ENCODE measurements at places on chromosomes 12 and 14. TPM values are rescaled to one million over a fixed set of nuclear protein-coding genes. Genes with fewer than 3 reads are reported as not detected.

- H3K36me3 ChIP-seq: no peaks in the 10 kb centered on the region
- H3K4me3 ChIP-seq: no peak overlapping the region
- no peaks in the 10 kb centered on the region for H3K27me3 ChIP-seq
- DNase-seq: no peak
- no peak overlapping the region for H3K27ac ChIP-seq
Measured at GRCh38 chr14:89641495-89642175, 224.6 kb upstream of the FOXN3 start.

DNA sequence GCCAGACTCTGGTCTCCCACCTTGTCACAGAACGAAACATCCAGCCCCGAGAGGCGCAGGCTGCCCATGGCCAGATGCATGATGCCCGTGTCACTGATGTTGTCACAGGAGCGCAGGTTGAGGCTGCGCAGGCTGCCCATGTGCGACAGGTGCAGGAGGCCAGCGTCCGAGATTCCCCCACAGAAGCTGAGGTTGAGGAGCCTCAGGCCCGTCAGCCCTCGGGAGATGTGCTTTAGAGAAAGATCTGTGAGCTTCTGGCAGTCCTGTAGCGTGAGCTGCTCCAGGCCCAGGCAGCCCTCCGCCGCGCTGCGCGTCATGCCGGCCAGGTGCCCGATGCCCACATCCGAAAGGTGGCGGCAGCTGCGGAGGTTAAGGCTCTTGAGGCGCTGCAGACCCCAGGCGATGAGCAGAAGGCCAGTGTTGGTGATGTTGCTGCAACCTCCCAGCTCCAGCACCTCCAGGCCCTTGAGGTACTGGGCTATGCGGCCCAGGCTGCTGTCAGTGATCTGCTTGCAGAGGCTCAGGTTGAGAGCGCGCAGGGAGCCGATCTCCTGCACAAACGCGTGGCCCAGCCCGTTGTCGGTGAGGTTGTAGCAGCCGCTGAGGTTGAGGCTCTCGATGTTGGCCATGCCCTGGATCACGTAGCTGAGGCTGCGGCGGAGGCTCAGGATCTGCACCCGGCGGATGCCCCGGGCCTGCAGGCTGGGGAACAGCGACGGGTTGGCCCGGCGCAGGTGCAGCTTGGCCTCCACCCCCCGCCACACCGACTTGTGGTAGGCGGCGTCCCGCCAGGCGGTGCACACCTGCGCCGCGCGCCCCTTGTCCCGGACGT is 991 bp downstream of the FBXL14 start:
- peak; percentile 56 for DNase-seq
- H3K36me3 ChIP-seq: peaks cover 8% of the 10 kb centered on the region
- H3K4me3 ChIP-seq: peak overlapping the region; percentile 94
- H3K4me1 ChIP-seq: peaks cover 29% of the 10 kb centered on the region

DNA sequence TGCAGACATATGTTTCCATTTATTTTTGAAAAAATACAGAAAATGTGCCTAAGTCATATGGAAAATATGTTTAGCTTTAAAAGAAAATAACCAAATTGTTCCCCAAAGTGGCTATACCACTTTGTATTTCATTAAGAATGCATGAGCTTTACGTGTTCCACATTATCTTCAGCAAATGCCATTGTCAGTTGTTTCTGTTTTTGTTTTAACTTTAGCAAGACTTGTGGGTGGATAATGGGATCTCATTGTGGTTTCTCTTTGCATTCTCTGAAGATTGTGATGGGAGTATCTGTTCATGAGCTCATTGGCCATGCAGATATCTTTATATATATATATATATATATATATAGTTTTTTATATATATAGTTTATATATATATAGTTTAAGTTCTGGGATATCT is 181.5 kb downstream of the CCER1 start:
- H3K4me3 ChIP-seq: no peak overlapping the region
- no peak overlapping the region for H3K27ac ChIP-seq
- H3K36me3 ChIP-seq: no peaks in the 10 kb centered on the region
- H3K4me1 ChIP-seq: no peaks in the 10 kb centered on the region
- no peak for DNase-seq
- H3K27me3 ChIP-seq: no peaks in the 10 kb centered on the region

DNA sequence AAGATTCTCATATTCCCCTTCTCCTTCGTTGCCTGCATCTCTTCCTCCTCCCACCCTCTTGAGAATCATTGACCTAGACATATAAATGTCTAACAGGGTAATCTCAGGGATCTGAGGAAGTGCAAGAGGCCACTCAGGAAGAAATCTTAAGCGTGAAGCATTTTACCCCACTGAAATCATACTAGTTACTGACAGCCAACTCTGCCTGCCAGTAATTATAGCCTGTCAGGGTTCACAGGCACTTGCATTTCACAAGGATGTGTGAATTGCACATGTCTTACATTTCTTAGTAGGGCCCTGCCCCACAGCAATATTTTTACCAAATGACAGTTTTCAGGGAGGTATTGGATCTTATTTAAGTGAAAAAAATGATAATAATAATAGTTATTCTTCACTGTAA is 127.2 kb downstream of the SLC15A5 start:
- H3K27ac ChIP-seq: no peak overlapping the region
- no peaks in the 10 kb centered on the region for H3K27me3 ChIP-seq
- no peaks in the 10 kb centered on the region for H3K36me3 ChIP-seq
- no peaks in the 10 kb centered on the region for H3K4me1 ChIP-seq
- H3K4me3 ChIP-seq: no peak overlapping the region
- DNase-seq: no peak

- H3K4me3 ChIP-seq: no peak overlapping the region
- no peaks in the 10 kb centered on the region for H3K36me3 ChIP-seq
- DNase-seq: no peak
- no peak overlapping the region for H3K27ac ChIP-seq
Measured at GRCh38 chr14:39320318-39320717, 86.6 kb downstream of the MIA2 start.

GRCh38 chr12:81639196-81639595 is 120.0 kb downstream of the PPFIA2 start:
- H3K27ac ChIP-seq: no peak overlapping the region
- H3K36me3 ChIP-seq: no peaks in the 10 kb centered on the region
- H3K27me3 ChIP-seq: no peaks in the 10 kb centered on the region
- DNase-seq: no peak

DNA sequence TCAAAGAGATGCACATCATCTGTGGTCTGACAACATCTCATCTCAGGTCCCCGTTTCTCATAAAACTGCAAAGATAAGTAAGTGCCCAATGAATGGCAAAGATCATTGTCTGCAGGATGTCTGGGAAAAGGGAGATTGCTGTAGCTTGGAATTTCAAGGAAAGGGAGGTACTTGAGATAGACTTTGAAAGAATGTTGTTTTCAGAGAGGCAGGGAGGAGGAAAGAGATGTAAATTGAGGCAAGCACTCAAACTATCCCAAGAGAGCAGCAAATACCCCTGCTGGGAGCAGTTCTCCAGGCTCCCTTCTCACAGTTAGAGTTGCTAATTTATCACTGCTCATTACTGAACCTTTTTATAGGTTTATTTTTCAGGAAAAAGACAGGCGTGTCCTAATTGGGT is 107.1 kb downstream of the MYRFL start:
- no peak overlapping the region for H3K27ac ChIP-seq
- peaks cover 8% of the 10 kb centered on the region for H3K27me3 ChIP-seq
- H3K4me1 ChIP-seq: peaks cover 57% of the 10 kb centered on the region
- no peak overlapping the region for H3K4me3 ChIP-seq
- H3K36me3 ChIP-seq: no peaks in the 10 kb centered on the region

- no peak for DNase-seq
- no peak overlapping the region for H3K27ac ChIP-seq
- H3K4me3 ChIP-seq: no peak overlapping the region
- H3K27me3 ChIP-seq: no peaks in the 10 kb centered on the region
Measured at GRCh38 chr14:37094502-37094901, 77.9 kb downstream of the SLC25A21 start.

DNA sequence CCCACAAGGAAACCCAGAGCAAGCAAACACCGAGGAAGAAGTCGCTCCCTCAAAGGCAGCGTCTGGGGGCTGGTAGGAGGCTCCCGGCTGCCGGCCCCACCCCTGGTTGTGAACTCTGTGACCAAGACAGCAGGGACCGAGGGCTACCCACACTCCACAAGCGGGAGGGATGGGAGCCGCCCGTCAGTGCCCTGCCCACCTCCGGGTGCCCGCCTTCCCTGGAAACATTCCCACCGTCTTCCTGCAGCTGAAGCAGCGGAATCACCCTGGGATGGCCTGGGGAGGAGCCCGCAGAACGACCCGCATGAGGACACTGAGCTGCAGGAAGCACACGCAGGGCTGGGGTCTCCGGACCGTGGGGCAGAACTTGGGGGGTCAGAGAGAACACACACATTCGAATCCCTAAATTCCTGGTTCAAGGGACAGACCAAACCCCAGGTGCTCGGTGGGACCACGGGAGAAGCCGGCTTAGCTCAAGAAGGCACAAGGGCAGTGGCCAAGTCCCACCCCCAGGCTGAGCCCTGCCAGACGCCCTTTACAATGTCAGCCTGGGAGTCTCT is 33.5 kb upstream of the C14orf180 start:
- peaks cover 3% of the 10 kb centered on the region for H3K4me1 ChIP-seq
- no peak overlapping the region for H3K4me3 ChIP-seq
- no peak overlapping the region for H3K27ac ChIP-seq
- DNase-seq: no peak
- H3K36me3 ChIP-seq: no peaks in the 10 kb centered on the region

- peak overlapping the region; percentile 80 for H3K27ac ChIP-seq
- no peaks in the 10 kb centered on the region for H3K36me3 ChIP-seq
- H3K27me3 ChIP-seq: peaks cover 8% of the 10 kb centered on the region
- peak overlapping the region; percentile 98 for H3K4me3 ChIP-seq
- H3K4me1 ChIP-seq: peaks cover 5% of the 10 kb centered on the region
Measured at GRCh38 chr12:104456950-104457745, 400 bp downstream of the CHST11 start.

DNA sequence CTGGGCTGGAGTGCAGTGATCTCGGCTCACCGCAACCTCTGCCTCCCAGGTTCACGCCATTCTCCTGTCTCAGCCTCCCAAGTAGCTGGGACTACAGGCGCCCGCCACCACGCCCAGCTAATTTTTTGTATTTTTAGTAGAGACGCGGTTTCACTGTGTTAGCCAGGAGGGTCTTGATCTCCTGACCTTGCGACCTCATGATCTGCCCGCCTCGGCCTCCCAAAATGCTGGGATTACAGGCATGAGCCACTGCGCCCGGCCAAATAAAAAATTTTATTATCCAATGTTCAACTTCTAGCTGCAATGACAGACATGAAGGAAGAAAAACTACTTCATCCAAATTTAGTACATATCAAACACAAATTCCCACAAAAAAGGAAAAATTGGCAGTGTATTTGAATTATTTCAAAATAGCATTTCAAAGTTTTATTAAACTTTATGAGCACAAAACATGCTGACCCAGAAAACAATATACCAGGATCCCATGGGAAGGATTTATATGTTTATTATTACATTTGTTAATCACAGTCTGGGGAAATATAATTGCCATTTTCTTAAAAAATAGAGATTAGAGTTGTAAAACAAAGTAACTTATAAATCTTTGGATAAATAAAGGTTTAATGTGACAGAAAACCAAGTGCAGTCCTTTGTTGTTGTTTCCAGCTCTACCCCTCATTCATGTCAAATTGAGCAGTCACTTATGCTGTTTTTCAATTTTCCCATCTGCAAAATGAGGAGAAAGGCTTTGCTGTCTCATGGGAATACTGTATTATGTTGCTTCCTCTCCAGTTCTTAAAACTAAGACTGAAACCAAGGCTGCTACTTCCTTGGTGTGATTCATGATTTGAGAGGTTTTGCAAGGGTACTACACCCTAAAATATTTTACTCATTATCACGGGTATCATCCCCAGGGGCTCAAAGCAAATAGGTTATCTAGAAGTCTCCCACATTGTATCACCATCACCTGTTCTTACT is 155.2 kb upstream of the AVPR1A start:
- H3K27me3 ChIP-seq: peaks cover 2% of the 10 kb centered on the region
- peaks cover 11% of the 10 kb centered on the region for H3K4me1 ChIP-seq
- H3K27ac ChIP-seq: no peak overlapping the region
- no peaks in the 10 kb centered on the region for H3K36me3 ChIP-seq
- no peak for DNase-seq
- no peak overlapping the region for H3K4me3 ChIP-seq

- H3K27ac ChIP-seq: no peak overlapping the region
- peaks cover 24% of the 10 kb centered on the region for H3K36me3 ChIP-seq
- H3K4me3 ChIP-seq: no peak overlapping the region
- DNase-seq: no peak
Measured at GRCh38 chr14:101489092-101489760, 72.1 kb upstream of the DIO3 start.

GRCh38 chr12:6914246-6914946 is at the start of gene ENO2:
Gene ENO2 (plus strand): TSS chr12:6914580. CDS start chr12:6915833, 1,253 bp downstream.
- peaks cover 5% of the 10 kb centered on the region for H3K4me1 ChIP-seq
- H3K4me3 ChIP-seq: peak within 1 kb of the TSS; percentile 96
- no peaks in the 10 kb centered on the region for H3K36me3 ChIP-seq
- peaks cover 19% of the 10 kb centered on the region for H3K27me3 ChIP-seq

- no peaks in the 10 kb centered on the region for H3K36me3 ChIP-seq
- no peak overlapping the region for H3K27ac ChIP-seq
- no peaks in the 10 kb centered on the region for H3K27me3 ChIP-seq
- no peak for DNase-seq
Measured at GRCh38 chr14:63535918-63536317, 7.3 kb downstream of the PPP2R5E start.

DNA sequence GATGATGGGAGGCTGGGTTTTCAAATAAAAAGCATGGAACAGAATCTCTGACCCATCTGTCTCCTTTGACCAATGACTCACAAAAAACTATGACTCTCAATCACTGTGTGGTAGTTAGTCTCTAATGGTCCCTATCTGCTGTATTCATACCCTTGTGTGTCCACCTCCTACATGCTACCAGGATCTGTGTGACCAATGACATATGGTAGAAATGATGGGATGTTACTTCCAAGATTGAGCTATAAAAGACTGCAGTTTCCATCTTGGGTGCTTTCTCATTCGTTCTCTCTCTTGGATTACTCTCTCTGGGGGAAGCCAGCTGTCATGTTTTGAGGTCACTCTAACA is 144.7 kb upstream of the BTG1 start:
- no peak for DNase-seq
- peaks cover 7% of the 10 kb centered on the region for H3K27me3 ChIP-seq
- peak overlapping the region; percentile 39 for H3K4me3 ChIP-seq
- H3K4me1 ChIP-seq: peaks cover 18% of the 10 kb centered on the region
- no peaks in the 10 kb centered on the region for H3K36me3 ChIP-seq

Gene DYRK4
- total RNA-seq: 6.7 TPM

Gene RPL41
- 1,433 TPM for total RNA-seq

Gene PIWIL1
- total RNA-seq: not detected

Gene A2M
- 346 TPM for total RNA-seq

Gene SYCP3
- not detected for total RNA-seq

Gene CIROP
- not detected for total RNA-seq

Gene KLRF1
- total RNA-seq: not detected

Gene TMPRSS12
- total RNA-seq: not detected

Gene KRT79
- total RNA-seq: not detected
